ENCODE measurements at places on chromosomes 16 and 17. TPM values are rescaled to one million over a fixed set of nuclear protein-coding genes. Genes with fewer than 3 reads are reported as not detected.

TBC1D3I gene
- total RNA-seq: not detected

PYY gene
- not detected for total RNA-seq

PRSS33 gene
- total RNA-seq: not detected

SOX8 gene
- 1.5 TPM for total RNA-seq

HP gene
- total RNA-seq: 41.4 TPM

SAMD14 gene
- total RNA-seq: 4.5 TPM

ADAP2 gene
- 37.8 TPM for total RNA-seq

SBK1 gene
- 4.2 TPM for total RNA-seq

DNA sequence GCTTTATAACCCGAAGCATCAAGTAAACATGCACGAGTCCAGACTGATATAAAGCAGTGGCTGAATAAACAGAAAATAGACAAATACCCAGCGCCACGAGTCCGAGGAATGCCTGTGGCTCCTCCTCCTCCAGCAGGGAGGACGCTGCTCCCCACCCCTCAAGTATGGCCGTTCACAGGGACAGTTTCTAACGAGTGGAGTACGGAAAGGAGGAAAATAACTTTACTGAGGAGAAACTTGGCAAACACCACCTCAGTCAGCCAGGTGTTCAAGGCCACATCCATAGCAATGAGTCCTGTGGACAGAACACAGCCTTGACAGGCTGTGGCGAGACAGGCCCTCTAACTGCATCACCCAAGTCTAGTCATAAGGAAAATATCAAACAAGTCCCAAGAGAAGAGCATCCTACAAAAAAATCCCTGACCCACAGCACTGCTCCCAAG is 9.2 kb downstream of the ZDHHC7 start:
- no peak for DNase-seq
- no peaks in the 10 kb centered on the region for H3K36me3 ChIP-seq
- peak overlapping the region; percentile 29 for H3K27ac ChIP-seq
- no peaks in the 10 kb centered on the region for H3K27me3 ChIP-seq
- peaks cover 18% of the 10 kb centered on the region for H3K4me1 ChIP-seq

DNA sequence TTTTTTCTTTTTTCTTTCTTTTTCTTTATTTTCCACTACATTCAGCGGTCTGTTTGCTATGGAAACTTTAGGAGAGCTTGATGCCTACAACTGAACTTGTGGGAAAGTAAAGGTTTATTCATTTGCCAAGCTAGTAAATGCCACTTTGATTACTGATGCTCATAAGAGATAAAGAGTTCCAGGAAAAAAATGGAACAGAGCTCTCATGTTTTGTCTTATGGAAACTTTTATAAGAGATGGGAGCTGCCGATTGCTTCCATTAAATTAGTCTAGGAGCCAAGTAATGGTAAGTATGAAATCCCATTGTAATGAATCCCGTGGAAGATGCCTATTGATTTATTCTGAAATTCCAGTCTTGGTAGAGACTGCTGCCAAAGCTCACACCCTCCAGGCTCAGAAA is 7.1 kb downstream of the ANKFN1 start:
- H3K27me3 ChIP-seq: no peaks in the 10 kb centered on the region
- DNase-seq: no peak
- peaks cover 6% of the 10 kb centered on the region for H3K4me1 ChIP-seq
- no peak overlapping the region for H3K27ac ChIP-seq

DNA sequence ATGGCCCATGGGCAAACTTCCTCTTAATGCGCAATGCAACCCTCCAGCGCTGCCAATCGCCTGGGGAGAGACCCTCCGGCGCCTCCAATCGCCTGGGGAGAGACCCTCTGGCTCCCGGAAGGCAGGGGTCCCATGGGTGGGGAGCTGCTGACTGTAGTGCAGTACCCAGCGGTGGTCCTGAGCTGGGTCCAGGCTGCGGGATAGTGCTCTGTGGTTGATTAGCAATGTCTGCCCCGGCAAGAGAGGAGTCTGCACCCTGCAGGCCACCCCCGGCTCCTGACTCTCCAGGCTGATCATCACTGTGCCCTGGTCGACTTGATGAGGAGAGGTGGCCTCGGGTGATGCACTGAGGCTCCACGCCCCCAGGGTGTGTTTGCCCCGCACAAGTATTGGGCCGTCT is 44.6 kb upstream of the ZNF469 start:
- H3K4me1 ChIP-seq: no peaks in the 10 kb centered on the region
- H3K27me3 ChIP-seq: no peaks in the 10 kb centered on the region
- H3K36me3 ChIP-seq: no peaks in the 10 kb centered on the region
- H3K4me3 ChIP-seq: no peak overlapping the region
- H3K27ac ChIP-seq: no peak overlapping the region

- H3K4me1 ChIP-seq: no peaks in the 10 kb centered on the region
- H3K36me3 ChIP-seq: no peaks in the 10 kb centered on the region
- H3K27me3 ChIP-seq: no peaks in the 10 kb centered on the region
- H3K4me3 ChIP-seq: no peak overlapping the region
- DNase-seq: peak; percentile 90
Measured at GRCh38 chr16:58661199-58661830, 23.3 kb downstream of the SLC38A7 start.

GRCh38 chr17:80866050-80866793 is 125.4 kb upstream of the CHMP6 start:
- H3K4me1 ChIP-seq: no peaks in the 10 kb centered on the region
- H3K4me3 ChIP-seq: no peak overlapping the region
- DNase-seq: peak; percentile 62
- H3K27me3 ChIP-seq: no peaks in the 10 kb centered on the region
- no peaks in the 10 kb centered on the region for H3K36me3 ChIP-seq

DNA sequence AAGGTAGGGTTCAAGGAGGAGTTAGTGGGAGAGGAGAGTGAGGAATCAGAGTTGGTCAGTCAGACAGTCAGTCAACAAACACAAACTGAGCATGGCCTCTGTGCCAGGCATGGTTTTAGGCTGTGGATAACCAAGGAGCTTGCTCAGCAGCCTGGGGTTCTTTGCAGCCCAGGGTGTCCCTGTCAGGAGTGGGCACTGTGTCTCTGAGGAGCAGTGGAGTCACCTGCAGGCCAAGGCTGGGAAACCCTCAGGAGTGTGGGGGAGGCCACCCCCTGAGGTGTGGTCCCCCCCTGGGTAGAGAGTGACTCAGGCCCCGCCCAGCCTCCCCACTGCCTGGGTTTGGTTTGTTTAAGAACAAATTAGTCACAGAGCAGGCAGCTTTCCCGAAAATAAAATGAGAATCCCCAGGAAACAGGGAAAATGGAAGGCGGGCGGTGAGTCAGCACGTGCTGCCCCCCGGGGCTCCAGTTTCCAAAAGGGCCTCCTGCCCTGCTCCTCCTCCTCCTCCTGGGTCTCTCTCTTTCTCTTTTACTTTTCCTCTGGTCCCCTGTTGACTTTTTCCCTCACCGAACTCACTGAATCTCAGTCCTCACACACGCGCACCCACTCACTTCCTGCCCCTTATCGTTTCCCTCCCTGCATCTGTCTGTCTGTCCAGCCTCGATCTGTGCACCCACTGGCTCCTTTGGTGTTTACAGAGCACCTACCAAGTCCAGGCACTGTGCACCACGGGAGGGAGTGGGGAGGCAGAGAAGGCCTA is 44.3 kb downstream of the SOCS3 start:
- no peaks in the 10 kb centered on the region for H3K36me3 ChIP-seq
- DNase-seq: peak; percentile 61
- H3K4me3 ChIP-seq: no peak overlapping the region
- H3K27me3 ChIP-seq: no peaks in the 10 kb centered on the region

DNA sequence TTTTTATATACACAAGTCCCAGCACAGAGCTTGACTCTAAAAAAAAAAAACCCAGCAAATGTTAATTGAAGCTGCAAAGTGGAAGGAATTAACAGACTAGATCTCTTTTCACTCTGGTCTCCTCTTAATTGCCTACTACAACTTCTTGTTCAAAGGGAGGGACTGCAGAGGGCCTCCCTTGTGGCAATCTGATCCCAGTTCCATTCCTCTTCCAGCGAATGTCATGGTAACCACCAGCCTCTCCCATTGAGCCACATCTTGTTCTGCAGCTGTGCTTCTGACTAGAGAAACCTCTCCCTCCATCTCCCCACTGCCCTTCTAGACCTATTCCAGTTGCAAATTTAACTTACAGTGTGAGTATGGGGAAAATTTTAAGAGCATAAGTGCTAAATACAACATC is 5.9 kb downstream of the SUPT6H start:
- no peak overlapping the region for H3K4me3 ChIP-seq
- no peaks in the 10 kb centered on the region for H3K36me3 ChIP-seq
- no peak overlapping the region for H3K27ac ChIP-seq

- no peaks in the 10 kb centered on the region for H3K27me3 ChIP-seq
- DNase-seq: no peak
- no peak overlapping the region for H3K4me3 ChIP-seq
- no peak overlapping the region for H3K27ac ChIP-seq
- no peaks in the 10 kb centered on the region for H3K36me3 ChIP-seq
Measured at GRCh38 chr16:22184615-22184968, 21.5 kb upstream of the EEF2K start.

GRCh38 chr16:28531777-28532744 is 6.7 kb downstream of the NUPR1 start:
- DNase-seq: peak; percentile 72
- no peak overlapping the region for H3K4me3 ChIP-seq
- H3K27me3 ChIP-seq: no peaks in the 10 kb centered on the region
- peaks cover 39% of the 10 kb centered on the region for H3K4me1 ChIP-seq
- H3K36me3 ChIP-seq: no peaks in the 10 kb centered on the region
- H3K27ac ChIP-seq: peak overlapping the region; percentile 60

DNA sequence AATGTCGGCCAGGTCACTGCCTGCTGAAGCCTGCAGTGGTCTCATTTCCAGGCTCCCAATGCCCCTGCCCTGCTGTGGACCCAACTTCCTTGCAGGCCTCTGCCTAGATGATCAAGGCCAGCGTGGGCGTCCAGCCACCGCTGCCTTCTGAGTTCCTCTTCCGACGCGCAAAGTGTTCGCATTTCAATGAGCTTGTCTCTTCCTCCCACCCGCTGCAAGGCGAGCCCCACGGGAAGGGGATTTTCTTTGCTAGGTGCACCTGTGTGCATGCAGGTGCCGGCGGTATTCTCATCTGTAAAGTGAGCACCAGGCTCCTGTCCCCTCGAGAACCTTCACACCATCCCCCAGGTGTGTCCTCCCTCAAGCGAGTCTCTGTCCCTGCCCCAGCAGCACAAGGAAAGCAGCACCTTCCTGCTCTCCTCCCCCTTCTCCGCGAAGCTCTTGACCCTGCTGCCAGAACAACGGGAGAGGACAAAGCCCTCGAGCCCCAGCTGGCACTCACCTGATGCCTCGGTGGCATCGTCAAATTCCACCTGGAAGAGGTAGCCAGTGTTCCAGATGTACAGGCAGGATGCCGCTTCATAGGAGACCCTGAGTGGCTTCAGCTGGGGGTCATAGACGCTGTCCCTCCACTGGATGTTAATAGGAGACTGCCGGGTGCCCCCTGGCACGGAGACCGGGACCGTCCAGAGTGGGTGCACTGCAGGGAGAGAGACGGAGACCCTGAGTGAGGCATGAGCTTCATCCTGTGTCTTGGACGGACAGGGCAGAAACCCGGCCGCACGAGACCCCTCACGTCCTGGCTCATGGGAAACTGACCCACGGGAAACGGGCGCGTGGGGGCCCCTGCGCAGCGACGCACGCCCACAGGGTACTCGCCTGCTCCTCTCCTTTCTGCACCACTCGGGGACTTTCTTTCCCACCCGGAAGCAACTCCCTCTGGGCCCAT is 9.8 kb downstream of the CA5A start:
- H3K4me1 ChIP-seq: peaks cover 10% of the 10 kb centered on the region
- no peaks in the 10 kb centered on the region for H3K36me3 ChIP-seq
- no peak overlapping the region for H3K27ac ChIP-seq
- no peak overlapping the region for H3K4me3 ChIP-seq
- no peaks in the 10 kb centered on the region for H3K27me3 ChIP-seq

Data from adrenal gland (tissue), 19 donors.